RCC 7860 (cell line): ENCODE measurements at places on chromosomes 16 and 17.
A peak's percentile ranks its signal among the peaks of the same experiment; 100 is the strongest.

- DNase-seq, result no peak
Observed at GRCh38 chr16:4783951-4784336, 4.2 kb downstream of the SEPTIN12 start.

DNA sequence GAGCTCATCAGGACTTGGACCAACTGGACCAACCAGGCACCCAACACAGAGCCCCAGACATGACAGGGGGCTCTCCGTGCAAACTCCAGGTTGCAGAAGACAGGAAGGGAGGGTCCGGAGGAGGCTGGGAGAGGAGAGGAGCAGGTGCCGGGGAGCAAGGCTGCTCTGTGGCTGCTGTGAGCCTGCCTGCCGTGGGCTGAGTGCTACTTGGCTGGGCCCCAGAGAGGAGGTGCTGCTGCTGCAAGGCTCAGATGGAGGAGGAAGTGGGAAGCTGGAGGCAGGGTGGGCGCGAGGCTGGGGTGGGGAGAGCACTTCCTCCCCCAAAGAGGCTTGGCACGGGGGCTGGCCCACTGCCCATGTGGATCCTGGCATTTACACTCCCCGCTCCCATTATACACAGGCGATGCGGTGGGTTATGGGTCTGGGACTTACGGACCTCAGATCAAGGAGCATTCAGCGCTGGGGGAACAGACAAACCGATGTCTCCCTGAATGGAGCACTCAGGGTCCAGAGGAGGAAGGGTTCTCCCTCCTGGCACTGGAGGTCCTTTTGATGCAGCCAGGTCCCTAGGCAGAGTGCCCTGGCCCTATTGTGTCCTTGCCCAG is 15.9 kb downstream of the EPOP start:
- DNase-seq, result no peak

DNA sequence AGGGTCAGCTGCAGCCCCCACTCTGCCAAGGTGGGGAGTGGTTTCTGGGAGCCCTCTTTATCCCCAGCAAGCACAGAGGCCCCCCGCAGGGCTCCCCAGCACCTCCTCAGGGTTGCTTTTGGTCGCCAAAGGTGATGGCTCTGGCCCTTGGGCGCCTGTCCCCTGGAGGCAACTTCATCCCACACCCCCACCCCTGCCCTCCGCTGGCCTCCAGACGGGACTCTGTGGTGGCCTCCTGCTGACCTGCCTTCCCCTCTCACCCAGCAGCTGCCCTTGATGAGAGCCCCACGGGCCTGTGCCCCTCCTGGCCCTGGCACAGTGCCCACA is 7.8 kb upstream of the RHOT2 start:
- DNase-seq, result no peak

DNA sequence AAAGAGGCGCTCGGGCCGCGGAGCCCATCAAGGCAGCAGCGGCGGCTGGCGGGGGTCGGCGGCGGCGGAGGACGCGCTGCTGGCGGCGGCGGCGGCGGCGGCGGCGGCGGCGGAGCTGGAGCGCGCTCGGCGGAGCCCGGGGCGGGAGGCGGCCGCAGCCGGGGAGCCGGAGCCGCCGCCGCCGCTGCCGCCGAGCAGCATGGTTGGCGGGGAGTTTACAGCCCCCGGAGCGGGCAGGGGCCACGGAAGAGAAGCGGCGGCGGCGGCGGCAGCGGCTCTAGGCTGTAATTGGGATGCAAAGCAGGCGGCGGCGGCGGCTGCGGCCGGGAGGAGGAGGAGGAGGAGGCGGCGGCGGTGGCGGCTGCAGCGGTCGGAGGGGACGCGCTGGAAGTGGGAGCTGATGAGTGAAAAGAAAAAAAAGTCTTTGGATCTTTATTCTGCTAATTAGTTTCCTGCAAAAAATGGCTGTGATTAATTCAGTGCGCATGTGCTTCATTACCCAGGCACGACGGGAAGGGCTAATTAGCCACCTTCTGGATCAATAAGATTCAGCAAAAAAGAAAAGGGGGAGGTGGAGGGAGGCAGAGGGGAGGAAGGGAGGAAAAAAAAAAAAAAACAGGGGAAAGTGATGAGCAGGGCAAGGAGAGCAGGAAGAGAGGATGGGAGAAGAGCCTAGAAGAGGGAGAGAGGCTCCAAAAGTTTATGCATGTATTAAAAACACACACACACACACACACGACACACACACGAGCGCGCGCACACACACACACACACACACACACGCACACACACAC is 10.9 kb upstream of the ZFHX3 start:
- DNase-seq, result peak; percentile 18

GRCh38 chr17:69884846-69885245 is 190.2 kb upstream of the KCNJ16 start:
- DNase-seq, result no peak

- no peak for DNase-seq
Observed at GRCh38 chr17:77182205-77183172, 41.7 kb downstream of the SEC14L1 start.

DNA sequence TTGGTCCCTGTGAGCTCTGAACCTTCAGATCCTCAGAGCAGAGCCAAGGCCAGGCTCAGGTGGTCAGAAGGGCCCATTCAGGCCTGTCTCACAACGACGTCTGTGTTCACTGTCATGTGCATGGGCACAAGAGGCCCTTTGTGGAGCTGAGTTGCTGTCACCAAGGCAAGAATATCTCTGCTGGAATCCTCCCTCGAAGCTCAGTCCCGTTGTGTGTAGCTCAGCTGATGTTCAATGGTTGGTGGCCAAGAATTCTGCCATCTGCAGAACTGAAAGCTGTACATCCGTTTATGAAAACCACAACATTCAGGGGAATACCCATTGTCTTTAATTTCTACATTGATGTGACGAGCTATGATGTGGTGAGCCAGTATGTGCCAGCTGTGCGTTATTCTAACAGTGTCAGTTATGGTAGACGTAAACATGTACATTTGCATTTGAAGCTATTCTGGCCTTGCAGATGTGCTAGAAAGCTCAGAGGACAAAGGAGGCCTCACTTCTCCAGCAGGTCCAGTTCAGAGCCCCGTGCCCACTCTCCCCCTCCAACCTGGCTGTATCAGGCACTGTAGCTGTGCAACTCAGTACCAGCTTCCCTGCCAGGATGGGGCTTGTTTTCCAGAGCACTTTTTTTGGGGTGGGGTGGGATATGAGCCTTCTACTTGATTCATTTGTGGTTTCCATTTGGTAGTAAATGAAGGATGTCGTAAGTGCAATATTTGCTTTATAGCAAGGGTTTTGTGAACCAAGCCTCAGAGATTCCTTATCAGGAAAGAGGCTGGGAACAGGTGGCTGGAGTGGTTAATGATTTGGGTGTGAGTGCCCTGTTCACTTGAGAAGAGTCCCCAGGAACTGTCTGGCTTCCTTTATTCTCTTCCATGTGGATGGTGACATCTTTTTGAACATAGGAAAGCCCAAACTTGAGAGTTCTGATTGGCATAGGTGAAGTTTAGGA is 56.1 kb downstream of the B9D1 start:
- no peak for DNase-seq

- DNase-seq, result peak; percentile 58
Observed at GRCh38 chr16:63617990-63618763, 1503.7 kb downstream of the CDH11 start.

DNA sequence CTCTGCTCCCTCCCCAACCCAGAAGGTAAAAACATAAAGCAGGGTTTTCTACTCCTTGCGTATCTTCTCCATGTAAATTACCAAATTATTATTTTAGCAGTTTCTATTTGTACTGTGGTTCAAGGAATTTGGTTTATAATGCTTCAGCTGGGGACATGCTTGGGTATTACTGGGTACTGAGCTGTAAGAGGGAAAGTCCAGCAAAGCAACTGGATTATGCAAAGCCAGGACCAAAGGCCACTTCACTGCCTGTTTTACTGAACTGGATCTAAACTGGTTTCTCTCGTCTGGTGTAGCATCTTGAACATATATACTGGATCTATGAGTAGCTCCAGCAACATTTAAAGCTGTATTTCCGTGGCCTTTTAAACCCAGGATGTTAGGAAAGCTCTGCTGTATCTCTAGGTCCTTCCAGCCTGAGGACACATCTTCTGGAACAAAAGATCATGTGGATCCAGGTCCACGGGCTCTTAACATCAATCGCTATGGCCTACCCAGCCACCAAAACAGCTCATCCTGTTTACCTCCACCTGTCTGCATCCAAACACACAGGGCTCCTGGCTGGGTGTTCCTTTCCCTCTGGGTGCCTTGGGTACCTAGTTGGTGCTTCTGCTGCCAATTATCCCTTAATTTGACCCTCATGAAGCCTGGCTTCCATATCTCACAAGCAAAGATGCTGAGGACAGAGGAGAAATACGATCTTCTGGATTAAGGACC is 7.2 kb downstream of the PMP22 start:
- DNase-seq, result no peak

- DNase-seq, result no peak
Observed at GRCh38 chr17:39064819-39065218, 86.6 kb downstream of the PLXDC1 start.

- DNase-seq, result no peak
Observed at GRCh38 chr17:81612172-81612970, 24.5 kb downstream of the NPLOC4 start.
